ENCODE measurements at places on chromosomes 13 and 19.

DNA sequence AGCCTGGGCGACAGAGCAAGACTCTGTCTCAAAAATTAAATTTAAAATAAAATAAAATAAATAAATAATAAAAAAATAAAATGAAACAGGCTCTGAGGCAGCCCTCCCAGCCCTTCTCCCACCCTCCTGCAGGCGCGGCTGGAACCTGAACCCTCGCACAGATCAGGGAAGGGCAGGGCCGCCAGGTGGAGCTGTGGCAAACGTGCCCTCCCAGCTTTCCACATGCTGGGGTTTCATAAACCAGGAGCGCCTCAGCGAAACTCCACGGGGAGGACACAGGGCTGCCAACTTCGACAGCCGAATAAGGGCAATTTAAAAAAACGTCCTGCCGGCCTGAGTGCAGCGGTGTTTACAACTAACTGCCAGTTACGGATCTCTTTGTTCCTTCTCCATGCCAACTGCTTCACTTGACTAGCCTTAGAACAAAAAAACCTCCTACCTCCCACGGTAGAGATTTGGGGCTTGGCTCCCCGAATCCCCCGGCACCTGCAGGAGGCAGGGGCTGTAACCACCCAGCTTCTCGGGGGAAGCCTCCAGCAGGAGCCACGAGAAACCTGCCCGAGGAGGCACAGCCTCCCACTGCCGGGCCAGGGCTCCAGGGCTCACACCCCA is 15.9 kb downstream of the ZNF787 start:
- peak; percentile 53 for DNase-seq

GRCh38 chr19:14361824-14362223 is 19.4 kb upstream of the ADGRE5 start:
- no peak for DNase-seq

- DNase-seq = no peak
Observed at GRCh38 chr19:1523412-1524286, at the start of gene PLK5. Gene PLK5, plus strand, starts transcription at chr19:1524077. Its CDS starts 2,920 bp downstream, at chr19:1526997.

GRCh38 chr13:44380404-44381165 is 7.0 kb downstream of the SERP2 start:
- peak; percentile 77 for DNase-seq

- DNase-seq = no peak
Observed at GRCh38 chr13:52713894-52714293, 25.7 kb downstream of the CNMD start.

DNA sequence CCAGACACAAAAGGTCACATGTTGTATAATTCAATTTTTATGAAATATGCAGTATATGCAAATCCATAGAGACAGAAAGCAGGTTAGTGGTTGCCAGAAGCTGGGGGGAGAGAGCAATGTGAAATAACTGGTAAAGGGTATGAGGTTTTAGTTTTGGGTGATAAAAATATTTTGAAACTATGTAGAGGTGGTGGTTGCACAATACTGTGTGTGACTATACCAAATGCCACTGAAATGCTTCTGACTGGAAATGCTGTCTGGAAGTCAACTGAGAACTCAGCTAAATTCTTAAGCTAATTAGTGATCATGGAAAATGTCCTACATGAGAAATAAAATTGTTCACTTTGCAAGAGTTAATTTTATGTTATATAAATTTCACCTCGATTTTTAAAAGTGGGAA is 65.3 kb upstream of the RXFP2 start:
- DNase-seq = peak; percentile 77

GRCh38 chr19:17996826-17997316 is 11.1 kb upstream of the ARRDC2 start:
- peak; percentile 57 for DNase-seq

DNA sequence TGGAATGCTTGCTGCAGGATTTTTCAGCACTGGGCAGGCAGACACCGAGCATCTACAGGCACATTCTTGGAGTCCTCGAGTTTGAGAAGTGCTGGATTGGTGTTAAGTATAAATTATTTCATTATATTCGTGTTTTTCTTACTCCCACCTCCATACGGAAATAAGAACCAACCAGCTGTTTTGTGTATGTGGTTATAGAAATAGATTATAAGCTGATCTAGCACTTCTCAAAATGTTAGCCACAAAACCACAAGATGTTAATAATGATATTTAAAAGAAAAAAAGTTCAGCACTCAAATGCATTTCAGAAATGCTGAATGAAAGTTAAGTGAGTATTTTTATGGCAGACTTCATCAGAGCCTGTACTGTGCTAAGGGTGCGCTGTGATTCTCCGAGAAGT is 24.0 kb upstream of the TEX29 start:
- DNase-seq = no peak

- DNase-seq = no peak
Observed at GRCh38 chr19:535017-535835, 3.7 kb downstream of the CDC34 start.

DNA sequence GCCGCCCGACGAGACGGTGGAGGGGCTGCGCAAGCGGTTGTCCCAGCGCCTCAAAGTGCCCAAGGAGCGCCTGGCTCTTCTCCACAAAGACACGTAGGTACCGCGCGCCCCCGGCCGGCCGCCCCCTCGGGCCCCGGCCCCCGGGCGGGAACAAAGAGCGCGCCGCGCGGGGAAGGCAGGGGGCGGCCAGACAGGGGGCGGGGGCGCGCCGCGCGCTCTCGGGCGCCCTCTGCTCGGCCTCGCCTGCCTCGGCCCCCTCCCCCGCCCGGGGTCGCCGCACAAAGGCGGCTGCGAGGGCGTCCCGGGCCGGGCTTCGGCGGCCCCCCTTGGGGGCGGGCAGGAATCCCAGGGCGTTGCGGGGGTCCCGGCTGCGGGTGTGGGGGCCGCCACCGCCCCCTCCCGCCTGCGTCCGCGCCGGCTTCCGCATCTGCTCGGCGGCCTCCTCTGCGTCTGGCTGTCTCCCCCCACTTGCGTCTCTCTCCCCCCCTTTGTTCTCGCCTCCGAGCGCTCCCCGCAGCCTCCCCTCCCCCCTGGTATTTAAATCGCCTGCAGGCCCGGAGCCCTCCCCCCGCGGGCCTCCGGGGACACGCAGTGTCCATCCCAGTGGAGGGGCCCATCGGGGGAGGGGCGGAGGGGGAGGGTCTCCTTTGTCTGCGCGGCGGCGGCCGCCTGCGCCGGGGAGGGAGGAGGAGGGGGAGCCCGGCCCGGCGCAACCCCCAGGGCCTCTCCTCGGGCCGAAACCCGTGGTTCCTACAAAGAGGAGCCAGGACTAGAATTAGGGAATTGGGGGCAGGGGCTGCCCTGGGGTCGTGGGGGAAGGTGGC is 2.3 kb downstream of the MIDN start:
- DNase-seq = peak; percentile 69

GRCh38 chr19:56111601-56112312 is 9.3 kb downstream of the ZNF787 start:
- no peak for DNase-seq

DNA sequence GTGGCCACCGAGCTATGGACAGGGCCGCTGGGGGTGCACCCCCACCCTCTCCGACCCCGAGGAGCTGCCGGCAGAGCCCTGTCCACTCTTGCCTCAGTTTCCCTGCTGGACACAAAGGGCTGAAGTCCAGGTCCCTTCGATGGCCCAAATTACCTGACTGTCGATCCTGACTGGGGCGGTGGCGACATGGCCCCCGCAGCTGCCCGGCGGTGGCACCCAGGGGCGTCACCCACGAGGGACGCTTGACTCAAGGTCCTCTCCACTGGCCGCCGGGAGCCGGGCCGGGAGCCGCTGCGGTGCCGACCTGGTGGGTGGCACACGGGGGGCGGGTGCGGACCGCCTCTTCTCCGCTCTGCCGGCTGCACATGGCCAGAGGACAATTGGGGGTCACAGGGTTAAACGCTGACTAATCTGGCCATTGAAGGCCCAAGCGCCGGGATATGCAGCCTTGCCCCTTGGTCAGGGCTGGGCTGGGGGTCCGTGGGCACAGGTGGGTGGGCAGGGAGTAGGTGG is 16.4 kb downstream of the ARID3A start:
- no peak for DNase-seq

DNA sequence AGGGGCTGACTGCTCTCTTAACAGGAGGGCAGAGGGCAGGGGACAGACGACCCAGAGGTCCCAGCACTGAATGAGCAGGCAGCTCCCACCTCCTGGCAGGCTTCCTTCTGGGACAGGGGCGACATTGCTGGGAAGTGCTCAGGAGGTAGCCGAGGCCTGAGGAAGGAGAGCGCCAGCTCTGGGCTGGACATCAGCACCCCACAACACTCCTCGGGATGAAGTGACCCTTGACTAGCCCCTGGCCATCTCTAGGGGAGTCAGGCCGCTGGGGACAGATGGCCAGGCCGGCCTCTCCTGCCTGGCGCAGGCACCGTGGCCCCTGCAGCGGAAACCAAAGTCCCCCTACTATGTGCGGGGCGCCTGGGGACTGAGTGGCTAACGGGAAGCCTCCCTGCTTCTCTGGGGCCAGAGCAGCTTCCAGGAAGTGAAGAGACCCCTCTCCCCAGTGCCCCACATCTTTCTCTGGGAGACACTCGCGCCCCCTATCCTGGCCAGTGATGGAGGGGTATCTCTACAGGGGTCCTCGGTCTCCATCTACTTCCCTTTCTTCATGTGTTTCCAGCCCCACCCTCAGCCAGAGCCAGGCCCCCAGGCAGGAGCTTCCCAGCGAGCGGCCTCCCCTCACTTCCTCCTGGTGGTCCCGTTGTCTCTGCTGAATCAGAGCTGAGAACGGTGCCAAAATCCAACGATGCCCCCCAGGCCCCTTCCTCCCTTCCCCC is 10.1 kb downstream of the PRR36 start:
- DNase-seq = no peak

DNA sequence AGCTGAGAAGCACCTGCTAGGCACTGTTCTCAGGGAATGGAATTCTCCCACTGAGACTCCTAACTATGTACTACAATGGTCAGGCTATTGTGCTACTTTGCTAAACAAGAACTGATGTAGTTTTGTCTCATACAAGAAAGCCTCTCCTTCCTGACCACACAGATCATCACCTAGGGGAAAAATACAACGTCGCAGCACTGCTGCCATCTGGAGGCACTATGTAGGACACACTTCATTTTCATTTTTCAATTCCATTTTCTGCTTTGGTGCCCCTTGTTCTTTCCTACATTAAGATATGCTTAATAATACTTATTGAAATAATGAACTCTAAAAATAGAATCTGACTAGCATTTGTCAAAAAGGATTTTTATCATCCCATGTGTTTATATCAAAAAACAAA is 21.1 kb downstream of the PROSER1 start:
- peak; percentile 15 for DNase-seq

DNA sequence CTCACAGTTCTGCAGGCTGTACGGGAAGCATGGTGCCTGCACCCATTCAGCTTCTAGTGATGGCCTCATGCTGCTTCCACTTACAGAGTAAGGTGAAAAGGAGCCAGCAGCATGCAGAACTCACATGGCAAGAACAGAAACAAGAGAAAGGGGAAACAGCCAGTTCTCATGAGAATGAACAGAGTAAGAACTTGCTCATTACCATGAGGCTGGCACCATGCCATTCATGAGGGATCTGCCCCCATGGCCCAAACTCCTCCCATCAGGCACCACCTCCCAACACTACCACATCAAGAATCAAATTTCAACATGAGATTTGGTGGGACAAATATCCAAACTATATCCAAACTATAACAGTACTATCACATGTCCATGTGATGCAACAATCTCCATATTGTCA is 72.1 kb downstream of the KATNAL1 start:
- DNase-seq = no peak

- no peak for DNase-seq
Observed at GRCh38 chr19:35055715-35056179, 14.2 kb downstream of the HPN start.

GRCh38 chr13:50365408-50366391 is 350.5 kb downstream of the KCNRG start:
- no peak for DNase-seq

DNA sequence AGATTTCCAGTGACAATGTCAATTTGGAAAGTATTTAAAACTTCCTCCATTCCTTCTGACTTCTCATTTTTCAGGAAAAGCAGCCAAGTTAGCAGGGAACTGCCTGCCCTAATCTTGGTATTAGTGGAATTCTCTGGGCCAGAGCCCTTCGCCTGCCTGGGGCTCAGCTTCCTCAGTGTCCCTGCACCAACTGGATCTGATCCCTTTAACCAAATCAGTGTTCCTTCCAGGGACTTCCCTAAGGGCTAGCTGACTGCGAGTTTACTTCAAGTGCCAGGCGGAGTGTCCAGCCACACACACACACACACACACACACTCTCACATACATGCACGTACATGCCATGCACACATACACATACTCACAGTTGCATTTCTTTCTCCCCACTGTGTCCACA is 20.0 kb downstream of the RAB20 start:
- DNase-seq = peak; percentile 60

- DNase-seq = no peak
Observed at GRCh38 chr13:75694722-75695121, 58.6 kb downstream of the LMO7 start.

DNA sequence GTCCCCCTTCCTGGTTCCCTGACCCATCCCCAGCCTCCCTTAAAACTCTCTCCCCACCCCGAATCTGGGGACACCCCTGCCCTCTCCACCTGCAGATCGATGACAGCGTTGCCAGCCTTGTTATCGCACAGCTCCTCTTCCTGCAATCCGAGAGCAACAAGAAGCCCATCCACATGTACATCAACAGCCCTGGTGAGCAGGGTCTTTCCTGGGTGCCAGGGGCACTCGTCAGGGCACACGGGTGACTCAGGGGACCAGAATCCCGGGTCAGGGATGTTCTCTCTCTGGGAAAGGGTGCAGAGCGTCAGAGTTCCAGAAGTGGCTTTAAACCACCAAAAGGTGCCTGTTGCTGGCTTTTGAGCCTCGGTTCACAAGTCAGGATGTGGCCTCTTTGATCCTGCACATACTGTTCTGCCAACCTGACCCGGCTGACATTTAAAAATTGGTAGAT is 1.0 kb downstream of the CLPP start:
- no peak for DNase-seq

GRCh38 chr19:2312820-2313501 is 5.0 kb upstream of the LINGO3 start:
- DNase-seq = no peak

DNA sequence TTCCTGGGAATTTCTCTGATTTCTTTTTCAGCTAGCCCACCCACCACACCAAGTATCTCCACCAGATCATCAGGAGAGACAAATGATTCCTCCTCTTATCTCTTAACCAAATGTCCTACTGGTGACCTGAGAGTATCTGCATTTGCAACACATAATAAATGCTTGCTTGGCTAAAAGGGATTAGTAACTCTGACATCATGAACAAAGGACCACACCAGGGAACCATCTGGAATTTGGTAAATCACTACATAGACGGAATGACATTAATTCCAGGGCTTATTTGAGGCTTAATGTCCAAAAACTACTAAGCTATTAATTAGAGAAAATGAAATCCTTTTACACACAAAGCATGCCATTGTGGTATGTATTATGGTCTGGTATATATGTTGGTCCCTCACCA is 139.0 kb downstream of the RAP2A start:
- no peak for DNase-seq

DNA sequence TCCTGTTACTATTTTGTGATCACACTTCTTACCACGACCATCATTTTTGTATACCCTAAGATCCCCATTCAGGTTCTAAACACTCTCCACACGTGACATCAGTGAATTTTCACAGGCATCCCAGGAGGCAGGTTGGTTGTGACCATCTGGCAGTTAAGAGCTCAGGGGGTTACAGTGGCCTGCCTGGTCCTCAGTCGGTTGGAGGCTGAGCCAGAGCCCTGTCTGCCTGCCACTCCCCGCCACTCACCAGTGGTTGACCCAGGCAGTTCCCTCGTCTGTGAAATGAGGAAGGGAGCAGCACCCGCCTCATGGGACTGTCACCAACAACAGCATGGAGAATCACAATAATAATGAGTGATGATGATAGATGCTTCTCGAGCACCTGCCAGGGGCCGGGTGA is 36.4 kb upstream of the EHD2 start:
- DNase-seq = no peak

GRCh38 chr13:92657565-92657964 is 569.0 kb upstream of the GPC6 start:
- DNase-seq = no peak
